ENCODE measurements at places on chromosomes 2 and 18. TPM values are rescaled to one million over a fixed set of nuclear protein-coding genes. Genes with fewer than 3 reads are reported as not detected.

Gene GPR55
- total RNA-seq: 0.17 TPM

Gene ERBB4
- total RNA-seq: 0.42 TPM

Gene BOLL
- not detected for total RNA-seq

DNA sequence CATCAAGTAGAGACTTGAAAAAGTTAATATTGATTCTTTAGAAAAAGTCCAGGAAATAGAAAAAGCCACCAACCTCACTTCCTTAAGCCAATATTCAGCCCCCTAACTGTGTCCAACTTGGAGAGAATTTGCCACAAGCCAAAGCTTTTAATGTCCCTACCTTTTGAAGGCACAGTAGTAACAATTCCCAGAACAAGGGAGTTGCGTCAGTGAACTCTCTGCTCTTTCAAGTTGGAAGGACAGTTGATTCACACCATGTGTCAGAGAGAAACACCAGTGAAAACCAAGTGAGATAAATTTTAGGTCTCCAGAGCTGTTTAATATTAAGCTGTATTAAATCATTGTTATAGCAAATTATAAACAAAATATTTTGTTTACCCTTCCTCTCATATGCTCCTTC, 66.1 kb downstream of the EXOC6B start:
- no peak for DNase-seq

GRCh38 chr2:20530520-20530919, 83.6 kb downstream of the RHOB start:
- DNase-seq: no peak

DNA sequence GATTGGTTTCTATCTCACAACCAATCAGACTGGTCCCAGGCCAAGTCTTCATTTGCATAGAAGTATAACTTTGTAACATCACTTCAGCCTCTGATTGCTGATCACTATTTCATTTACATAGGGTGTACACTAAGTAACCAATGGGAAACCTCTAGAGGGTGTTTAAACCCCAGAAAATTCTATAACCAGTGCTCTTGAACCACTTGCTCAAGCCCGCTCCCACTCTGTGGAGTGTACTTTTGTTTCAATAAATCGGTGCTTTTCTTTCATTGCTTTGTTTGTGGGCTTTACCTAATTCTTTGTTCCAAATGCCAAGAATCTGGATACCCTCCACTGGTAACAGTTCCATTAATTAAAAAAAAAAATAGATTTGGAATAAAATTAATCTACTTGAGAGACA, 77.0 kb downstream of the TMEFF2 start:
- DNase-seq: no peak

DNA sequence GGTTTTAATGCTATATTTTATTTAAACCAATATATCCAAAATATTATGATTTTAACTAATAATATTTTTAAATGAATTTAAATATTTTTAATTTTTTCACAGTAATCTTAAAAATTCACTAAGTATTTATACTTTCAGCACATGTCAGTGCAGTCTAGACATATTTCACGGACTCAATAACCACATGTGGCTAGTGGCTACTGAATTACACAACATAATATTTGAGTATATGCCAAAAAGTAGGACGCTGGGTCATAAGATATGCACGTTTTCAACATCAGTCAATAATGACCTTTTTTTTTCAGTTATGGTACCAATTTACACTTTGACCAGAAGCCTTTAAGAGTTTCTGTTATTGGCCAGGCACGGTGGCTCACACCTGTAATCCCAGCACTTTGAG, 117.7 kb downstream of the GFPT1 start:
- DNase-seq: no peak

GRCh38 chr2:190205657-190206056, 114.0 kb downstream of the HIBCH start:
- DNase-seq: no peak

All from liver (tissue), 10 donors.